ENCODE measurements at places on chromosomes 11 and 22.
A peak's percentile ranks its signal among the peaks of the same experiment; 100 is the strongest.

GRCh38 chr11:1778141-1778911 is 14.6 kb upstream of the CTSD start:
- DNase-seq = no peak

- no peak for DNase-seq
Observed at GRCh38 chr22:44860311-44860710, 107.9 kb downstream of the ARHGAP8 start.

GRCh38 chr11:34063061-34063795 is 11.7 kb downstream of the CAPRIN1 start:
- no peak for DNase-seq

DNA sequence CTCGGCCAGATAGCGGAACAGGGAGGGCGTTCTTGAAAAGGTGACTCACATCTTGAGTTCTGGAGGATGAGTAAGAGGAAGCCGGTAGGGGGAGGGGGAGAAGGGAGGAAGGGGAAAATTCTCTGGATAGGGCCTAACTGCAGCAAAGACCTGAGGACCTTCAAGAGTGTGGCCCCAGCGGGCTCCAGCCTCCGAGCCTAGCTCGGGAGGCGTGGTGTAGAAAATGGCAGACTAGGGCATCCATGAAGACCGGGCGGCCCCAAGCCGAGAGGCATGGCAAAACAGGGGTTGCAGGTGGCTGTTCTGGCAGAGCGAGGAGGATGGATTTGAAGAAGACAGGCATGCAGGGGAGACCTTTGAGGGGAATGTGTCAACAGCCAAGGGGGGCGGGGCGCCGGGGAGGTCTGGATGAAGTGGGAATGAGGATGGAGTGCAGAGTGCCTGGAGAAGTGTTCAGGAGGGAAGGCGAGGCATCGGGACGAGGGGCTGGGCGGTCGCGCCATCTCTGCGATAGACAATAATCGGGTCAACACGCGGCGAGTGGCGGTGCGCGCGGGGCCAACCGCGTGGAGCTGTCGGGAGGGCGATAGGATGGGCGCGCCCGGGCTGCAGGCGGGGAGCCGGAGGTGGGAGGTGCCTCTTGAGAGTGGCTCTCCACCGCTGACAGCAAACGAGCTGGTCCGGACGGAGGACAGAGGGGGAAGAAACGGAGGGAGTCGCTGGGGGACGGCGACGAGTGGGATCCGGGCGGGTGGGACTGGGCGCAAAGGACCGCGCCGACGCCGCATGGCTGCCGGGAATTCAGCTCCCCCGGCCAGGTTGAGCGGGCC is 40.0 kb upstream of the CREB3L1 start:
- peak; percentile 62 for DNase-seq

DNA sequence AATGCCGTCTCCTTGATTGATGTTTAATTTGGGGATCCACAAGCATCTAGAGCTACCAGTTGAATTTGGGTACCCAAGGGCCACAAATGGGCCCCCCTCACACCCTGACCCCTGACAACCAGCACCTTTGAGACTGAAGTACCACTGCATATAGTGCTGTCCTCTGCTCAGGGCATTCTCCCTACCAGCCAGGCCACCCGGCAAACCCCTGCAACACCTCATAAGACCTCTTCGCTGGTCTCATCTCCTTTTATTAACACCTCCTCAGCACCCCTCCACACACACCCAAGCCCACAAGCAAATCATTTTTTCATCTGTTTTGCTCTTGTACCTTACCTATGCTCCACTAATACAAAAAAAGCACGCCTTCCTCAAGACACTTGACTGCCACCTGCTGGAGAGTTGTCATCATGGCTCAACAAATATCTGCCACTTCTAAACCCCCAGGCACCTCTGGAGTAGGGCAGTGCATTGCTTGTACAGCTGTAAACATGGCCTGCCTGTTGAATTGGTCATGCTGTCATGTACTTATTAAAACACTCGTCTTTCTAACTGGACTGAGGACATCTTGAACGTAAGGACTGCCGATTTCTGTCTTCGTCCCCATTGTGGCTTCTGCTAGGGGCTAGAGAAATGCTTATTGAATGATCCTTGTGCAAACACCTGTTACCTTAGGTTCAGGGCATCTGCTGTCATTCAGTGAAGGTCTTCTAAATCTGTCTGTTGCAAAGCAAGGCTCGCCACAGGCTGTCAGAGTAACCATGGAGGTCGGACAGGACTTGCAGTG is 66.5 kb downstream of the BMAL1 start:
- DNase-seq = peak; percentile 80

GRCh38 chr11:113201054-113201818 is 113.1 kb upstream of the TTC12 start:
- peak; percentile 36 for DNase-seq

GRCh38 chr22:42651134-42651533 is 1.9 kb upstream of the CYB5R3 start:
- no peak for DNase-seq

DNA sequence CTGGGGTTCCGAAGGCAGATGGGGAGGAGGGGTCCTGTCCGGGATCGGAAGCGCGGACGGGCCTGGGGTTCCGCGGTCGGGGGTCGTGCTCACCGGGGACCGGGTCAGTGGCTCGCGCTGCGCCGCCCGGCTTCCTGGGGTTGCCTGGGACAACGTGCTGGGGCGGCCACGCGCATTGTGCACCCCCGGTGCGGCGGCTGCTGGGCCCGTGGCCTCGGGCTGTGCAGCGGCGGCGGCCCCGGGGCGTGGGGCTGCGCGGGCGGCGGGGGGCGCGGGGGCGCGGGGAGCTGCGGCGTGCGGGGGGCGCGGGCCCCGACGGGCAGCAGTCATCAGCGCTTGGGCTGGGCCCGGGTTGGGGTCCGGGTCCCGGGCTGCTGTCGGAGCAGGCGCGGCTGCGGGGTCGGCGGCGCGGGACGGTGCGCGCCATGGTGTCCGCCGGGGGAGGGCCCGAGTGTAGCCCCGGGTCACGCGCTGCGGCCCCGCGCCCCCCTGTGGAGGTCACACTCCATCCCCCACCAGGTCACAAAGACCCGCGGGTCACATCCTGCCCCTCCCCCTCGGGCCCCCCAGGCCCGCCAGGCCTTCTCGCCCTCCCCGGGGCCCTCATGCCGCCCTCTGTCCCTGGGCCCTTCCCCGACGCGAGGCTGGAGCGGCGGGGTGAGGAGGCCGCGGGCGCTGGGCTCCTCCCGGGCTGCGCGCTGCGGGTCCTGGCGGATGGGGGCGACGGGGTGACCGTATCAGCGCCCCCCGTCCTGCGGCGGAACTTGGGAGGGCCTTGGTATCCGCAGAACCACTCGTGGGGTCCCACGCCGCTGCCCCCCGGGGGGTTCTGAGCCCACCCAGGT is at the start of gene TTLL8:
TTLL8 (minus strand) TSS at position 238 of the 845 bp plus-strand sequence.
- DNase-seq = no peak

DNA sequence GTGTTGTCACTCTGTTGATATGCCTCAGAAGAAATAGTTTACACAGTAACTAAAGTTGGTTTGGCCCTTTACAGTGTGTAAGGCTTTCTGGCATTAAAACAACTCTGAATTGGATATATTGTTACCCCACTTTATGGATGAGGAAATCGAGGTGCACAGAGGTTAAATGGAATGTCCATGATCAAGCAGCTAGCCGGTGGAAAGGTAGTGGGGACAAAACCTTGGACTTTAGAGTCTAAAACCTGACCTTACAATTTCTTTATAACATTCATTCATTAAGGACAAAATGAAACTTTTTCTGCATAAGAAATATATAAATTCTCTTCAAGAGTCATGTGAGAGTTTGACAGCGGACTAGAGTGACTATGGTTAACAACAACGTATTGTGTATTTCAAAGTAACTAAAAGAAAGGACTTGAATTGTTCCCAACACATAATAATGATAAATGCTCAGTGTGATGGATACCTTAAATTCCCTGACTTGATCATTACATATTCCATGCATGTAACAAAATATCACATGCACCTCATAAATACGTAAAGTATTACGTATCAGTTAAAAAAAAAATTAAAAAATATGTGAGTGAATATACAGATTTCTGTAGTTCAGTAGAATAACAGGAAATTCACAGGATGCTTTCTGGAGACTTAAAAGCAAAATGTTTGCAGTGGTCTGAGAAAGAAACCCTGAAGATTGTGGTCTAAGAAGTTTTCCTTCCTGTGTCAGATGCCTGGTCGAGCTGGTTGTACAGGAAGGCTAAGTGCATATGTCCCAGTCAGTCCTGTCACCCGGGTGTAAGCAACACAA is 51.0 kb downstream of the TEAD1 start:
- DNase-seq = no peak

GRCh38 chr22:48866906-48867681 is 960.6 kb downstream of the BRD1 start:
- DNase-seq = no peak

DNA sequence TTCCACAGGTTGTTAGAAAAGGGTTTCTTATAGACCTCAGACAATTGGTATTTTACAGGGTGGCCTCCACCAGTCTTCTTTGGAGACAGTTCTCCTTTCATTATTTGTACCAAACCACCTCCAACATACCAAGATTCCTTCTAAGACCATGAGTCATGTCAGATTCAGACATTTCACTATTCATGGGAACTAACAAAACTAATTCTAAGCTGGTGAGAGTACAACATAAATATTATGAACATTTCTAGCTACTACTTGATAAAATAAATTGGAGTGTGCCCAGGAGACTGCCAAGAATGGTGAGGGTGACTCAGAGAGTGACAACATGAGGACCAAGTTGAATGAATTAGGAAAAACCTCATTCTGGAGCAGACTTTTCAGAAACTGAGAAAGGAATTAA is 494.6 kb upstream of the LRRC4C start:
- no peak for DNase-seq

DNA sequence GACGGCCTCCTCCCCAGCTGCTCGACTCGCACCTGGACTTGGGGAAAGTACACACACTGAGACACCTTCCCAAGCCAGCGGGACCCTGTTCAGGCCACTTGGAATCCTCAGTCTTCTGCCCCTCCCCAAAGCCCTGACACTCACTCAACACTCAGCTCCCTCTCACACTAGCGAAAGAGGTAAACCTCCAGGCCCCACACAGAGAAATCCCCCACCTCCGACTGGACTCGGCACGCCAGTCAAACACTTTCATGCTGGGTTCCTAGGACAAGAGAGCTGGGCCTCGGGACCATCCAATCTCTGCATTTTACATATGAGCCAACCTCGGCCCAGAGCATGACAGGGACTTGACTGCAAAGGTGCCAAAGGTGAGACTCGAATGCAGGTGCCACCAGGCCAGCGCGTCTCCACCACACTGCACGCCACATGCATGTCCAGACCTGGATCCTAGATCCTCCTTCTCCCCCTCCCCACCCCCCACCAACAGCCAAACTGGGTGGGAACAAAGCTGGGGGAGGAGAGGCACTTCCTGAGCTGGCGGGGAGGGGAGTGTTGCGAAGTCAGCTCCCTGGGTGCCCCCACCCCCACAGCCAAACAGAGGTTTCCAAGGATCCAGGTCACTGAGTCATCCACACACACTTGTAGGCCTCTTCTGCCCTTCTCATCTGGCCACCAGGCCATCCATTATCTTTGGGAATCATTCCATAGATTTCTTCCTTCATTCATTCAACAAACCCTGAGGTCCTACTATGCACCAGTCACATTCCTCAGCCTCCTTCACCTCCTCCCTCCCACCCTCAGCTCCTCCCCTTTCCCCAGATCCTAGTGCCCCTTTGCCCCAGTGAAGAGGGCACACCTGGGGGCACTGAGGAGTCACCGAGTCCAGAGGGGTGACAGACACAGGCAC is 10.7 kb upstream of the CD5 start:
- DNase-seq = no peak

DNA sequence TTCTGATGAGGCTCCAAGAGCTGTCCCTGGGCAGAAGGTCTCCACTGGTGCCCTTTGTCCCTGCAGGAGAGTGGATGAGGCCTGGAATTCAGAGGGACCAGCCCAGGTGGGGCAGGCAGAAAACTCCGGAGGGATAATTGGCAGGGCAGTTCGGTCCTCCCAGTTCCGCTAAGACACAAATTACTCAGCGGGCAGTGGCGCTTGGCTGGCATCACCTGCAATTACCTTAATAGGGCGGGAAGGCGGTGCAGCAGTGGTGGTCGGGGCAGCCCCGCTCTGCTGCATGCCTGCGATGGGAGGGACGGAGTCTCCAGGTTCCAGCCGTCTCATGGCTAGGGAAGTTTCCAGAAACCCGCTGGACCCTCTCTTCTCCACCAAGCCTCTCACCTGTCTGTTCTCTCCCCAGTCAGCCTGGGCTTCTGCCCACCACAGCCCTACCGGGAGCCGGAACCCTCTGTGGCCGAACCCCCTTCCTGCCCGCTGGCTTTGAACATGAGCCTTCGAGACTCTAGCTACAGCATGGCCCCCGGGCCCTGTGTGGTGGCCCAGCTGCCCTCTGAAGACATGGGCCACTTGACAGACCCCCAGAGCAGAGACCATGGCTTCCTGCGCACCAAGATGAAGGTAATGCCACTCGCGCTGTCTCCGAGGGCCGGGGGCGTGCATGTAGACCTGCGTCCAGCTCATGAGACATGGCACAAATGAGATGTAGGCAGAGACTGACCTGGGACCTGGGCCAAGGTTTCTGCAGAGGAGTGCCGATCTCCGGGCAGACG is 7.0 kb downstream of the OVOL1 start:
- no peak for DNase-seq

GRCh38 chr11:131611322-131611721 is 240.9 kb downstream of the NTM start:
- DNase-seq = no peak

- no peak for DNase-seq
Observed at GRCh38 chr11:114065094-114065493, 5.6 kb downstream of the ZBTB16 start.

DNA sequence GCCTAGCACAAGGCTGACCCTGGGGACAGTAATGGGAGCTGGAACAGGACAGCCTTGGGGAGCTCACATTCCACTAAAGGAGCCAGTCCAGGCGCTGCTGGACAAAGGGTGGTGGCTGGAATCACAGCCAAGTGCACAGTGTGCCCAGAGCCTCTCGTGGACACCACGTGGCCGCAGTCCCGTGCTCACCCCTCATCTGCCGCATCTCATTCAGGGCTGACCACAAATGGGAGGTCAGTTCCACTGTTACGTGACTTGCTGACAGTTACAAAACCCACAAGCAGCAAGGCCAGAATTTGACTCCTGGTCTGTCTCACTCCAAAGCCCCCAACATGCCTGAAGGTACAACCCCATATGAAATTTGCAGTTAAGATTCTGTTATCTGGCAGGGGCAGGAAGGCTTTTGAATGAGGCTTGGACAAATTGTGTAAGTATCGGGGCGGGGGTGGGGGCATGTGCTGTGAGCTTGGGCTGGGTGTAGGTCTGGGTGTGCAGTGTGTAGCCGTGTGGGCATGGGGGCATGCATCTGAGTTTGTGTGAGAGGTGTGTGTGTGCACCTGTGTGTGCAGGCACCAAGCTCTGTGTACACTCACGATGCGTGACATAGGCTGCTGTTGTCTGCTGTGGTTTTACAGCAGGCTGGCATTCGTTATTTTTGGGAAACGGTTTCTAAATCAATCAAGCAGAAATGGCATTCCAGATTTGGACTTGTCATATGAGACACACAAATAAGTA is 301.7 kb downstream of the BRD1 start:
- peak; percentile 79 for DNase-seq

GRCh38 chr11:96315476-96315875 is 27.5 kb downstream of the MAML2 start:
- DNase-seq = no peak

All from testis (tissue), 5 donors.